Hippocampal formation (tissue), 2 donors: ENCODE measurements at places on chromosomes 7 and 10.

DNA sequence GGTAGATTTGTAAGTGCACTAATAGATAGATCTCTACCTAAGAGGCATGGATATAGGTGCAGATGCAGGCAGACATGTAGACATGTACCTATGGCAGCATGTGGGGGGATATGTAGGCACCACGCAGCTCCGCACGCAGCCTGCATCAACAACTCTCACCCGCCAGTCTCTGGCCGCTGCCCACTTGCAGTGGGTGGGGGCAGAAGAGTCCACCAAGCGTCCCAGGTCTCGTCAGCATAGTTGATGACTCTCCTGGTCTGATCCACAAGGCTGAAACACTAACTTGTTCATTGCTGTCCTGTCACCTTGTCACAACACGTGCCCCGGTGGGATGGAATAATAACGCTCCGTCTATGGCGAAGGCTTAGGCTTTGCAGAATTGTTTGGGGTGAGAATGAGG lies 252.0 kb downstream of the ADARB2 start:
- no peak for DNase-seq

- DNase-seq: peak; percentile 65
Measured at GRCh38 chr7:47945261-47946015, 2.8 kb downstream of the PKD1L1 start.

DNA sequence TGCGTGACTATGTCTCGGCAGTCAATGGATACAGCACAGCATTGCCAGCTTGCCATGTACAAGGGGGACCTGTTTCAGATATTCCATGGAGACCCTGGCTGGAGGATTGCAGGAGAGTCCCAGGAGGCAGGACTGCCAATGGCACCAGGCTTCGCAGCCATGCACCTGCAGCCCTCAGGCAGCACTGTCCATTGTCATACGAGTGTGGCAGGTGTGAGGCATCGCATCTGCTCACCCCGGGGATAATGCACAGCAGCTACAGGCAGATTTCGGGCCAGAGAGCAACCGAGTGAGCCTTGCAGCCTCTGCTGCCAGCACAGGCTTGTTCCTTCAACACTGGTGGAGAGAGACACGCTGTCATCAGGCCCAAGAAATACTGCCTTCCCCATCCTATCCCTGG lies 415.1 kb downstream of the PAXIP1 start:
- DNase-seq: no peak

- no peak for DNase-seq
Measured at GRCh38 chr10:5617521-5617920, 48.9 kb downstream of the ASB13 start.

- DNase-seq: no peak
Measured at GRCh38 chr10:88342733-88343310, 240.3 kb downstream of the RNLS start.

GRCh38 chr10:133247681-133248333 lies 10.2 kb downstream of the VENTX start:
- no peak for DNase-seq

DNA sequence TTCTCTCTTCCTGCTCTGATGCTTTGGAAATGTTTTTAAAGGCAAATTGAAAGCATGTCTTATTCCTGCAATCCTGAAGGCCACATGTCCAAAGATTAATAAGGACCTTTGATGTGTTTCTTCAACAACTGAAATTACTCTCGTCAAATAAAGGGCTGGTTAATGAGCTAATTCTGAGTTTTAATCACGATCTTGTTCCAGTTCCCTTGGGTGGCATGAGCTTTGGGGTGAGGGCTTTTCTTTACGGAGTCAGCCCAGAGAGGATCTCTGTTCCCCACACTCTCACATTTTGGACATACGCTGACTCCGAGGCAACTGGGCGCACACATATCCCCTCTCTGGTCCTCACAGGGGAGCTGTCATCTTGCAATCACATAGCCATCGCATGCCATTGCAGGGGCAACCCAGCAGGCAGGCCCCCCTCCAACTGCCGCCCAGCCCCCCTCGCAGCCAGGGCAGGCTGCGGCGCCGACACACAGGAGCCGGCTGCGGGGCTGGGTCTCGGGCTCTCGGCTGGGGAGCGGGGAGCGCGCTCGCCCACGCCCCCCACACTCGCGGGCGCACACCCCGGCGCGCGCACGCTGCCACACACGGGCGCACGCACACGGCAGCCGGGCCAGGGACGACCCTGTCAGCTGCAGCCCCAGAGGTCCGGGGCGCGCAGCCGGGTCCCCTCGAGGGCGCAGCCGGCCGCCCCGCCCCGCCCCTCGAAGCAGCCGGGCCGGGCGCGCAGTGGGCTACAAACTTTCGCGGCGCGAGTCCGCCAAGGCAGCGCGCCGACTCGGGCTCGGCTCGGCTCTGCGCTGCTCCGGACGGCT lies at the start of gene GDF10:
Gene GDF10, plus strand, starts transcription at position 587 of the 818 bp plus-strand sequence. CDS start 455 bp downstream, outside the sequence.
- no peak for DNase-seq

GRCh38 chr7:127803626-127804025 lies 151.6 kb downstream of the SND1 start:
- DNase-seq: no peak

GRCh38 chr10:128007056-128007455 lies 100.2 kb downstream of the PTPRE start:
- DNase-seq: no peak

DNA sequence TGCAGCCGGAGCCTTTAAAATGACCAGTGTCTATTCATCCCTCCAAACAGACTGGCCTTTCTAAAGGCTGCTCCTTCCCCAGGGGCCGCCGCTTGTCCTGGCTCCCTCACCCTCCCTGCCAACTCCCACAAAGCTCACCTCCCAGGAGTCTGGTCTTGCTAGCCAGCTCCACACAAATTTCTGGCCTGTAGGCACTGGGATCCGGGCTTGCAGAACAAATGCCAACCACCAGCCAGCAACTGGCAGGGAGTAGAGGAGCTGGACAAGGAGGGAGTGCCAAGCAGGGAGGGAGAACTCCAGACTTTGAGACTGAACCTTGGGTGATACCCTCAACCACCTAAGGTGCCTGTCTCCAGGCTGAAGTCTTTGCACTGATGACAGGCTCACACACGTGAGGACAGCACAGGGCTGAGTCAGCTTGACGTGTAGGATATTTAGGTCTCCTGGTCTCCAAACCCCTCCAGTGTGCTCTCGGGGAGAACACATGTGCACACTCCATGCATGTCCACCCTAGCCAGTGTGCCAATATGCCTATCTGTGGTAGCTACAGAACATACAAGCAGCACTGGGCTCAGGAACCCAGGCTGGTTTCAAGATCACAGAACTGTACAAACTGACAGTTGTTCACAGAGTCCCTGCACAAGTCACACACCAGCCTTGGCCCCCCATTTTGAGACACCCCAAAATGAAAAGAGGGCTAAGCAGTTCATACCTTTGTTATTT lies 6.0 kb downstream of the PAX2 start:
- DNase-seq: no peak

DNA sequence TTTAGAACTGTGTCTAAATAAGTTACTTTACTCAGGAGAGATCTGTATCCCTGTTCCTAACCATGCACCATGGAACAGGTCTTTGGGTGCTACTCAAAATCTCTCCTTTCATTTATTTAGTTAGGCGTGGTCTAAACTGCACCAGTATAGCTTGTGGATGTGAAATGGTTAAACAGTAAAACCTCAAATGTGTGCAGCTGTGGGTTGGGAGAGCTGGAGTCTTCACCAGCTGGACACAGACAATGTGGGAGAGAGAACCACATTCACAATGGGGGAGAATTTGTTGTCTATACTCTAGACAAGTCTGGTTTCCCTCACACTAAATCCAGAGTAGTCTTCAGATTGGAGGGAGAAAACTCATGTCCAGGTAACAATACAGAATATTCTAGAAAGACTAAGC lies 31.2 kb upstream of the IKZF1 start:
- no peak for DNase-seq

DNA sequence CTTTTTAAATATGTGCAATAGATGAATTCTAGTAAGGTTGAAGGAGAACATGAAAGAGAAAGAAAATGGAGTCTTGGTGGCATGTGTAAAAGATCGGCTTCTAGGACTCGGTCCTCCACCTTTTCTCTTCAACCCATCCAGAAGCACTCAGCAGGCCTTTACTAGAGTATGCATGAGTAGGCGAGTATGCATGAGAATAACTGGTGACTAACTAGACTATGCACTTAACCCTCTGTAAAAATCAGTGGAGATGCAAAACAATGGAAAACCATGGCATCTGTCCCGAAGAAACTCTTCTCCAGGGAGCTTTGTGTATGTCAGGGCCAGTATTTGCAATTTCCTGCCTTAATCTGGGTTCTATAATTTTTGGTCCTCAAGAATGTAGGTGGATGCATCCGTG lies 40.0 kb upstream of the GRB10 start:
- no peak for DNase-seq

DNA sequence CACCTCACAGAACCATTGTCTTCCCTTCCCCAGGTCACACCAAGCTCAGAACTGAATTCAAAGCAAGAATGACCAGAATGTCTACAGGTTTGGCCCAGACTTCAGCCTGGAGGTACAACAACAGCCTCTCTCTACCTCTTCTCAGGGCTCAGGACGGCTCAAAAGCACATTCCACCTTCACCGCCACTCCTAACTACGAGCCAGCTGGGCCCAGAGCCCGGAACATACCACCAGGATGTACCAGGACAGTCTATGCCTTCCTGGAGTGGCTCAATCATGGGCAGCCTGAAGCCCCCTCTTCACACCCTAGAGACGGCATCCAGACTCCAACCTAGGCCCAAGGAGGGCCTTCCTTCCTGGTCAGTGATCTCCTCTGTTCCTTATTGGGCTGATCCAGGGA lies 41.6 kb downstream of the ANXA8 start:
- DNase-seq: no peak

GRCh38 chr7:130560972-130561371 lies 69.1 kb downstream of the MEST start:
- DNase-seq: no peak

- DNase-seq: no peak
Measured at GRCh38 chr7:12423355-12423996, 19.8 kb upstream of the VWDE start.

DNA sequence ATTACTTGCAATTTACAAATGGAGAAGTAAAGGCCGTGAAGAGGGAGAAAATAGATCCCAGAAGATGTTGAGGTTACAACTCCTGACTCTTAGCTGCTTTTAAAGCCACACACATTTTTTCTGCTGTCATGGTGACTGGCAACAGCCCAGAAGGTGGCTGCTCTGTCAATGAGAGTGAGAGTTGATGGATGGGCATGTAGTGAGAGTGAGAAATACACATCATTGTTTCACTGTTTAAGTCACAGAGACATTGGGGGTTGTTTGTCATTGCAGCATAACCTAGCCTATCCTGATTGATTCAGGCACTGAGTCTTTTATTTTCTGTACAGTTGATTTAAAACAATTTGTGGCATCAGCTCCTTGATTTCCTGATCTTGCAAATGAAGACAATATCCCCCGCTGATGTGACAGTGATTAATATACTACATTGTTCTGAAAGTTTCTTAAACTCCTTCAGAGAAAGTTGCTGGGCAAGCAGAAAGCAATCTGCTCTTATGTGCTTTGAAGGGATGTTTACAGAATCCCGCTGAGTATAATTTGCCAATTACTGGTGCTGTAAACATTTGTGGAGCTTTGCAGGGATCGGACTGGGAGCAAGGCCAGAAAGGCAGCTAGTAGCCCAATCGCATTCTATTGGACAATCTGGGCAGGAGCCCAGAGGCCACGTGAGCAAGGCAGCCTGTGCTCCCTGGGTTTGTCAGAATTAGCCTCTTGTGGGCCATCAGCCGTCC lies 229.6 kb downstream of the PRPF18 start:
- DNase-seq: peak; percentile 59

GRCh38 chr7:129742256-129742655 lies 130.7 kb downstream of the NRF1 start:
- no peak for DNase-seq

DNA sequence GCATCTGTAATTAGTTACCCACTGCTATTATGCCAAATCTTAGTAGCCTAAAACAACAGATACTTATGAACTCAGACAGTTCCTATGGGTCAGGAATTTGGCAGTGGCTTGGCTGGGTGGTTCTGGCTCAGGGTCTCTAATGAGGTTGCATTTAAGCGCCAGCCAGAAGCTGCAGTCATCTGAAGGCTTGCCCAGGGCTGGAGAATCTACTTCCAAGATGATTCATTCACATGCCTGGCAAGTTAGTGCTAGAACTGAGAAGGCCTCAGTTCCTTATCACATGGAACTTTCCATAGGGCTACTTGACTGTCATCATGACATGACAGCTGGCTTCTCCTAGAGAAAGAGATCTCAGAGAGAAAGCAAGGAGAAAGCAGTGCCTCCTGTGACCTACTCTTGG lies 121.3 kb downstream of the AVL9 start:
- DNase-seq: peak; percentile 4

DNA sequence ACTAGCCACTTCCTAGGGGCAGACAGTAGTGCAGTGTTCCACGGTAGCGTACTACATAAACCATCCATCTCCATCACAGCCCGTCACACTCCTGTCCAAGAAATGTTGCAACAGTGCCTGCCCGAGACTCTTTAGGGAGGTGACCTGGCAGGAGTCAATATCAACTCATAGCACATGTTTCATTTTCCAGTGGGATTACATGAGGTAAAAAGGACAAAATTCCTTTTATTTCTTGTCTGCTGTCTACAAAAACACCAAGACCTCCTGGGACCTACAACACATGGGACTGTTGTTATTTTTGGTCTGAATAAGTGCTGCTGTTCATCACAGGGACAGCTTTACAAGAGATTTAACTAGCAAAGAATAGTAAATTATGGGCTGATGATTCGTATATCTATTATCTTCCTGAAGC lies 99.9 kb downstream of the MPP7 start:
- no peak for DNase-seq

- no peak for DNase-seq
Measured at GRCh38 chr7:24835643-24836042, 78.4 kb upstream of the GSDME start.

GRCh38 chr10:78139341-78139740 lies 105.7 kb downstream of the RPS24 start:
- DNase-seq: peak; percentile 5

DNA sequence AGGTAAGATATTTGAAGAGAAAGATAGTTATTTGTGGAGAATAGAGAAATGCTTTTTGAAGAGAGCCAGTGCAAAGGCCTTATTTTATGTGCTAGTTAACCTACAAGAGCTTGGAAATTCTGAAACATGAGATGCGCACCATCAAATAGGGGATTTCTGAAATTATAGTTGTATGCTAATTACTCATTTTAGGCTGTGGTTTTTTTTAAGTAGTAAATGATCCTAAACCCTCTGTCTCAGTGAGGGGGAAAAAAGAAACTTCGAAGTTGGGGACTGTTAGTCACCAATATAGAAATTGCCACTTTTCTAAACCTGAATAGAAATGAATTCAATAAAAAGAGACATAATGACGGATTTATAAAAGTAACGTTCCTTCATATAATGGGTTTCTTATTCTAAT lies 119.3 kb upstream of the MDFIC start:
- no peak for DNase-seq

DNA sequence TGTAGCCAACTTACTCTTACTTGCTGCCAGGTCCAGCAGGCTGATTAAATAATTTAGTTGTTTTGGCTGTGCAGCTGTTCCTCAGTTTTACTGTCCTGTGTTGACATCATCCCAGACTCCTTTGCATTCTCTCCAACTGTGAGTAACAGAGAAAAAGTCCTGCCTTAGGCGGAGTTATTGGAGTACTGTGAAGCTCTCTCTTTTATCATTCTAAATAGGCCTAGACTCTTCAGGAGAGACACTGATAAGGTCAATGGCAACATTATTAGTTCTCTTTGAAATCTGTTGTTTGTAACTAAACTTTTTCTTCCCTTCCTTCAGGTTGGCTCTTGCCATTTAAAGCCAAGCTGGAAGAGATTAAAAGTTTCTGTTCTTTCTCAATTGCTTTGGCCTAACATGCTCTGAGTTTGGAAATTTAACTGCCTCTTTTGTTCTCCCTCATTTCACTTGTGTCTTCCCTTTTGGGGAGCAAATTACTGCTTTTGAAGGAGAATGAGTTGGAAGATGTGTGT lies 215.7 kb upstream of the CSTF2T start:
- no peak for DNase-seq

GRCh38 chr10:23368816-23369640 lies 24.4 kb upstream of the C10orf67 start:
- DNase-seq: no peak
